ENCODE measurements at places on chromosomes 13 and 19. TPM values are rescaled to one million over a fixed set of nuclear protein-coding genes. Genes with fewer than 3 reads are reported as not detected.

DNA sequence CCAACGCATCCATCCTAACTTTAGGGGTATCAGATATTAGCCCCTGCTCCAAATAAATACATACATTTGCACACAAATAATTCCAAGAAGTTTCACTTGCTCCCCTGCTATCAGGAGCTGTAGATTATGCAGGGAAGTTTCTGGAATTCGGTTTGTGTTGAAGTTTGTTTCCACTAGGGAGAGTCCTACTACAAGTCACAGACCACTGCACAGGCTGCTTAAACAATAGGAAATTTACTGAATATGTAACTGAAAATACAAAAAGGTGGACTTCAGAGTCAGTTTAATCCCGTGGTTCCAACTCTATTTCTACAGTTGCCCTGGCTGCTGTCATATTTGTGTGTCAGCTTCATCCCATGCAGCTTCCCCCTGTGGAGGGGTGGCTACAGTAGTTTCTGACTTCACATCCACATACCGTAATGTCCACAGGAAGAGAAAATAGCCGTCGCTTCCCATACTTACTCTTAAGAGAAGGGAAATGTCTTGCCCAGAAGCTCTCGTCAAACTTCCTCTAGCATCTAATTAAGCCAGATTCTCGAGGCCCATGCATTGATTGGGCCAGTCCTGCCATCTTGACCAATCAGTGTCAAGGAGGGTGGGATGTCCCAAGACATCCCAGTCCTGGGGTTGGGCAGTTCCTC, 286.6 kb downstream of the COG6 start:
- DNase-seq = no peak

DNA sequence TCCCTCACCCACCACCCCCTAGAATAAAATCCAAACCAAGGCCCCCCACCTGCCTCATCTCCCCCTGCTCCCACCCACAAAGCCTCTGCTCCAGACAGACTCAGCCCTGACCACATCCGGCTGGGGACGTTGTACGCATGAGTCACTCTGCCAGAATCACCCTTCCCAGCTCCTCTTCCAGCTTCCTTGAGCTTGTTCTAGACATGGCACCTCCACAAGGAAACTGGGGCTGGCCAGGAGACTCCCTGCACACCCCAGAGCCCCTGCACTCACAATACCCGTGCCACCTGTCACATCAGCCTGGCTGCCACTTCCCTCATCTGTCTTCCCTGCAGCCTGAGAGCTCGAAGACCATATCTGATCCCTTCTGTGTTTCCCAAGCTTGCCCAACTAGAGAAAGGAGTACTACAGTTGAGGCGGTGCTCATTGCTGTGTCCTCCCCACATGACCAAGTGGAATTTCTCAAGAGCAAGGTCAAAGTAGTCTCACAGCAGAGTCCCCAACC, 9.7 kb downstream of the DEDD2 start:
- no peak for DNase-seq

DNA sequence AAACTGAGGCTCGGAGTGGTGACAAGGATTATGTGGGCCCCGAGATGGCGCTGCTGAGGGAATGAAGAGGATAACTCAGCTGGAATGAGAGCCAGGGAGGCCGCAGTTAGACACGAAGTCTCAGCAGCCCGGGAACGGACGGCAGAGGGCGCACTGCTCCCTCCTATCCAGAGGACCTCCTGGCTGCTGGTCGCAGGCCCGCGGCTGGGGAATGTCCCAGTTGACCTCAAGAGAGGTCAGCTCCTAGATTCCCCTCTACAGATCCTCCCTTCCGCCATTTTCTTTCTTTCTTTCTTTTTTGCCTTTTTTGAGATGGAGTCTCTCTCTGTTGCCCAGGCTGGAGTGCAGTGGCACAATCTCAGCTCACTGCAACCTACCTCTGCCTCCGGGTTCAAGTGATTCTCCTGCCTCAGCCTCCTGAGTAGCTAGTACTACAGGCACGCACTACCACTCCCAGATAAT, 24.1 kb upstream of the ASPDH start:
- peak; percentile 28 for DNase-seq

DNA sequence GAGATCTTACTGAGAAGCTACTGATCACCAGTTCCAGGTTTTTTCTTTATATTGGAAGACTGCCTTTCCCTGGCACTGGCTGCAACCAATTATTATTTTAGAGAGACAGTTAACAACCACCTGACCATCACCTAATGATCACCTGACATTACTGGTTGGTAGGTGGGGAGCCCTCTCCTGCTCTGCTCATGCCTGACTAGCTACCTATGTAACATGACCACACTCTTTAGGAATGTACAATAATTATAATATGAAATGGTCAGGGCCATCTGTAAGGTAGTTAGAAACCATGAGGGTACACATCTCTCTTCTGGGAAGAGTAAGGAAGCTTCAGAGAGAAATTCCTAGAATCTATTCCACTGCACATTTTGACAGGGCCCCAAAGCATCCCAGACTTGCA, 59.0 kb upstream of the SCEL start:
- DNase-seq = no peak

DNA sequence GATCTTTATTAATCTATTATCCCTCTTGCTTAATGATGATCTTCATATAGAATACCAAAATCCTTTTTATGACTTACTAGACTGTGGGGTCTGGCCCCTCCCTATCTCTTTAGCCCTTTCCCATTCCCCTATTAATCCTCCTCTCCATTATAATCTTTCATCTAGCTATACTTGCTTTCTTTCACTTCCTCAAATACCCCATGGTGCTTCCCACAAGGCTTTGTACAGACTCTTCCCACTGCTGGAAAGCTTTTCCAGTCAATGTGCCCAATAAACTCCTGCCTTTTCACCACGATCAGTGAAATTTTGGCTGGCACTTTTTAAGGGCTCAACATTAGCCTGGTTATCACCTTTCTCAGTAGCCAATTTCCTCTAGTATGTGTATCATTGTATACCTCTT, 3.2 kb upstream of the EBPL start:
- DNase-seq = no peak

DNA sequence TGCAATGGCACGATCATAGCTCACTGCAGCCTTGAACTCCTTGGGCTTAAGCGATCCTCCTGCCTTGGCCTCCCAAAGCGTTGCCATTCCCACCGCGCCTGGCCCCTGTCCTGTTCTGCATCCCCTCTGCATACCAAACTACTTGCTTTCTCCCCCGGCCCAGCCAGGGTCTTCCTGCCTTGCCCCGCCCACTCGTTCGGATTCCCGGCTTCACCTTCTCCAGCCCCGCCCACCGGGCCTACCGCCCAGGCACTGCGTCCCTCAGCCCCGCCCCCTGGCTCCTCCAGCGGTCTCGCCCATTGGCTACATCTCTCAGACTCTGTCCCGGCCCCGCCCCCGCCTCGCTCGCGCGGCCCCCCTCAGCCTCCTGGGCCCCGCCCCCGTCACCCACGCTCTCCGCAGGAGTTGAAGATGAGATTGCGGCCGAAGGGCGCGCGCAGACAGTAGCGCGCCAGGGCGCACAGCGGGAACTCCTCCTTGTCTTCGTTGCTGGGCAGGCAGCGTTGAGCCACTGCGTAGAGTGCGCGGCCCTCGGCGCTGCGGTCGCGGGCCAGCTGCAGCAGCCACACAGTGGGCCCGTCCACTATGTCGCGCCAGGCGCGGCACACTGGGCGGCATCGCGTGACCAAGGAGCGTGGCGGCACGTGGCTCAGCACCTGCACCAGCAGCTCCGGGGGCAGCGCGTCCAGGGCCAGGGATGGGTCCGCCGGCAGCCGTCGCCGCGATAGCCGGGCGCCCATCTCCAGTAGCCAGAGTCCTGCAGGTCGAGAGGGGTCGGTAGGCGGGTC, 19.0 kb downstream of the MRPS12 start:
- peak; percentile 73 for DNase-seq

PDX1 gene
- not detected for polyA plus RNA-seq

- no peak for DNase-seq
These were observed 655.5 kb downstream of the PCDH9 start for GRCh38 chr13:66574606-66575005.

OVOL3 gene
- 0.21 TPM for polyA plus RNA-seq

- no peak for DNase-seq
These were observed 814 bp downstream of the S1PR2 start for GRCh38 chr19:10230173-10230860.

SIGLEC12 gene
- 0.07 TPM for polyA plus RNA-seq

DNA sequence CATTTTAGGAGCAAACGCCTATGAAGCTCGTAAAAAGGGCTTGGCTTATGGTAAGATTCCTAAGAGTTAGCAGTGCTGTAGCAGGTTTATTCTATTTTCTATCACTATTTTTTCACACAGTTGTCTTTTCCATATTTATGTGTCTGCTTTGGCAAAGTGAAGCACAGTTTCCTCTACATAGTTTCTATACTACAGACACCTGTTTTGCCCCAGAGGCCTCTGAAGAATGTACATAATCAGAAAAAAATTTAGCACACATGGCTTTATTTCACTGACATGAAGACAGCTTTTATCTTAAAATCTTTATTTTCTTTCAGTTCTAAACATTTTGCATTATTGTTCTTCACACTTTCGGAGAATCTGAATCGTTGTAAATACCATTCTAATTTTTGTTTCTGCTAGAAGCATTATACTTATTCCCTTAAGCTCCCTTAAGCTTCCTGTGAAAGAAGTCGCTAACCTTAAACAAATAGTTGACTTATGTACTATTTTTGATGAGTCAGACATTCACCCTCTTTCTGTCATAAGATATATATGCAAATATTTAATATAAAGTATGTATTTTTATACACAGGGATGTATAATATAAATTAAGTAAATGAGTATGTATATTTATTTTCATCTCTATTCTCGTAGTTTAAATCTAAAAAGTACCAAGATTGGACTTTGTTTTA, 816.0 kb downstream of the OLFM4 start:
- DNase-seq = no peak

- DNase-seq = no peak
These were observed 13.2 kb downstream of the RNF17 start for GRCh38 chr13:24777171-24777570.

- no peak for DNase-seq
These were observed 4.0 kb upstream of the SIGLEC8 start for GRCh38 chr19:51462276-51462675.

- DNase-seq = peak; percentile 88
These were observed 44.1 kb upstream of the RANBP3 start for GRCh38 chr19:6021878-6022569.

GRCh38 chr19:58356766-58357480, 3.6 kb upstream of the A1BG start:
- DNase-seq = no peak

DNA sequence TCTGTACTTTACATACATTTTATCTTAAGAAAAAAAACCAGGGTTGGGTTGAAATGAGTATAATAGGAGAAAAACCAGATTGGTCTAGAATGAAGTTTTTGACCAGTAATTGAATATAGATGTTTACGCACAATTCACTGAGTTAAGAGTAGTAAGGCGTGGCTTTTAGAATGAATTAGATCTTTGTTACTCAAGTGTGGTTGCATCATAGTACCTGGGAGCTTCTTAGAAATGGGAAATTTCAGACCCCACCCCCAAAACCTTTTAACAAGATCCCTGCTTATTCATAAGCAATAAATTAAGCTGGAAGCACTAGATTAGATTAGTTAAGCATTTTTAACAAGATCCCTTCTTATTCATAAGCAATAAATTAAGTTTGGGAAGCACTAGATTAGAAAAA, 28.7 kb upstream of the LMO7 start:
- no peak for DNase-seq

DNA sequence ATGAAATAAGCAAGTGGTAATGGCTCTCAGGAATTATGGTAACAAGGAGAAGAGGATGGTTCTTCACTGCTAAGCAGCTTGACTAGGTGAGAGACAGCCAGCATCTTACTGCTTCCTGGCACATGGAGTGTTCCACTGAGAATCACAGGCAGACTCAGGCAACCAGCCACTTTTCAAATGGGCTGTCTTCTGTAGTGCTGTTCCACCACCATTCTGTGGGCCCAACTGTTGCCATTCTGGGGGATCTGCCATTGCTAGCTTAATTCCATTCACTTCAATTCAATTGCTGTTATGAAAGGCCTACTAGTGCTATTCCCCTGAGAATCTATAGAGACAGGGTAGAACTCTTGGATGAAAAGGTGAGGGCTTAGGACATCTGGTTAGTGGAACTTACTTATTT, 341.9 kb downstream of the KCNRG start:
- no peak for DNase-seq

SEMA6B gene
- polyA plus RNA-seq = 2.4 TPM

AMER2 gene
- 0.27 TPM for polyA plus RNA-seq

- DNase-seq = no peak
These were observed 6.0 kb upstream of the TNFSF11 start for GRCh38 chr13:42567906-42568305.

COX6B2 gene
- polyA plus RNA-seq = 1.1 TPM

DNA sequence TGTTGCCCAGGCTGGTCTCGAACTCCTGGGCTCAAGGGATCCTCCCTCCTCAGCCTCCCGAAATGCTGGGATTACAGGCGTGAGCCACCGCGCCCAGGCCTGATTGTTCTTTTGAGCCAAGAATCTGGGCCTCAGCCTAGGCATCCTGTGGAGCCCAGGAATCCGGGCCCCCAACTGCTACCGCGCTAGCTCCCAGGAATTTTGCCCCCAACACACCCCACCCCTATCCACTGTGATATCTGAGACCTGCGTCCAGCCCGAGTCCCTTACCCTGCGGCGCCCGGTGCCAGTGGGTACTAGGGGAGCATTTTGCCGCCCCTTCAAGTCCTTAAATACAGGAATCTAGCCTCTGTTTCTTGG, 838 bp upstream of the MYADM start:
- DNase-seq = no peak

- no peak for DNase-seq
These were observed 32.2 kb downstream of the ANKRD27 start for GRCh38 chr19:32642771-32643170.

TGFBR3L gene
- polyA plus RNA-seq = 1.2 TPM

ZNF627 gene
- 43.5 TPM for polyA plus RNA-seq

BST2 gene
- polyA plus RNA-seq = 121 TPM

SIAH3 gene
- polyA plus RNA-seq = 0.81 TPM

- DNase-seq = no peak
These were observed 49.4 kb downstream of the FAM124A start for GRCh38 chr13:51271528-51272085.

C19orf73 gene
- 0.73 TPM for polyA plus RNA-seq

GRCh38 chr19:51311351-51312257, at the start of gene IGLON5:
IGLON5 (plus strand) TSS chr19:51311644; CDS start chr19:51311848, 204 bp downstream.
- no peak for DNase-seq

- DNase-seq = no peak
These were observed 17.7 kb upstream of the CSNK1G2 start for GRCh38 chr19:1923319-1923718.

CASP14 gene
- not detected for polyA plus RNA-seq

DNA sequence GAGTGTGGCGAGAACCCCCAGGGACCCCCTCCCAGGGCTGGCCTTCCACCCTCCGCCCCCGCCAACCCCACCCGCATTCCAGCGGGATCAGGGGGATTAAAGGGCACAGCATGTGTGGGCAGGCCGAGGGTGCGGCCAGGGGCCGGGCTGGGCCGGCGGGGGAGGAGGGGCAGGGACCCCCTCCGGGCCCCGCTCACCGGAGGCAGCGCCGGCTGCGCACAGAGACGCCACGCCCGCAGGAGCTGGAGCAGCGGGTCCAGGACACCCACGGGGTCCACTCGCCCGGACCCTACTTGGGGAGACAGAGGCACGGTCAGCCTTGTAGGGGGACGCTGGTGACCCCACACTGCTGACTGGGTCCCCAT, 2.4 kb downstream of the ADAMTSL5 start:
- DNase-seq = no peak
